ENCODE measurements at places on chromosomes 13 and 19.

- no peak for DNase-seq
These were observed 3.0 kb downstream of the SIGLEC9 start for GRCh38 chr19:51127755-51128154.

DNA sequence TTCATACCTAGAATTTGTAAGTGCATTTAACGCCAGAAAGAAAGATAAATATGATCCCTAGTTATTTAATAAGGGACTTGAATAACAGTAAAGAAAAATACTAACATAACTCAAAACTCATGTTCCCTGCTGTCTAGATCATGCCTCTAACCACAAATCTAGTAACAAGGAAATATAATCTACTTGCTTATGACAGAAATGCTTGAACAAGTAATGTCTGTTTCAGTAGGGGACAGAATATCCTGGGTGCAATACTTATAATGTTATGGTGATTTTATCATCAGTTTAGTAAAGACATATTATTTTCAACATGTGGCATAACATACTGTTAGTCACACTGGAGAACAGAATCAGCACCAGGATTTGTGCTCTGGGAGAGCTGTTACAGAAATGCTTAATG is 861.9 kb upstream of the SLITRK1 start:
- no peak for DNase-seq

- DNase-seq = peak; percentile 27
These were observed 13.5 kb upstream of the KCNN1 start for GRCh38 chr19:17953316-17953801.

DNA sequence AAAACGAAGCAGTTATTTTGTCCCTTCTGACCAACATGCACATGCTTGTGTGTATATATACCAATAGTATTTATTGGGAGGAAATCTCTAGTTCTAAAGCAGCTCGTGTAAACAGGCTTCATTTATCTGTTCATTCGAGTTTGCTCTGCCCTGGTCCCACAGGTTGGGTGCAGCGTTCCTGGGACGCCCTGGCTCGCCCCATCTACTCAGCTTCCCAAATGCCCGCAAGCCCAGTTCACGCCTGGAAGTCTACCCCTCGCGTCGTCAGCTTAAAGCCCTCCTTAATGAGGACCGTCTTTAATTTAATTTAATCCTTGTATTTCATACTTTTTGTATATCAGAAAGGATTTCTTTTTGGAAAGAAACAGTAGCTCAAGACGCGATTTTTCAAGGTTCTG is 604 bp downstream of the THSD1 start:
- DNase-seq = no peak

GRCh38 chr13:25181597-25181996 is 9.5 kb upstream of the AMER2 start:
- DNase-seq = no peak

DNA sequence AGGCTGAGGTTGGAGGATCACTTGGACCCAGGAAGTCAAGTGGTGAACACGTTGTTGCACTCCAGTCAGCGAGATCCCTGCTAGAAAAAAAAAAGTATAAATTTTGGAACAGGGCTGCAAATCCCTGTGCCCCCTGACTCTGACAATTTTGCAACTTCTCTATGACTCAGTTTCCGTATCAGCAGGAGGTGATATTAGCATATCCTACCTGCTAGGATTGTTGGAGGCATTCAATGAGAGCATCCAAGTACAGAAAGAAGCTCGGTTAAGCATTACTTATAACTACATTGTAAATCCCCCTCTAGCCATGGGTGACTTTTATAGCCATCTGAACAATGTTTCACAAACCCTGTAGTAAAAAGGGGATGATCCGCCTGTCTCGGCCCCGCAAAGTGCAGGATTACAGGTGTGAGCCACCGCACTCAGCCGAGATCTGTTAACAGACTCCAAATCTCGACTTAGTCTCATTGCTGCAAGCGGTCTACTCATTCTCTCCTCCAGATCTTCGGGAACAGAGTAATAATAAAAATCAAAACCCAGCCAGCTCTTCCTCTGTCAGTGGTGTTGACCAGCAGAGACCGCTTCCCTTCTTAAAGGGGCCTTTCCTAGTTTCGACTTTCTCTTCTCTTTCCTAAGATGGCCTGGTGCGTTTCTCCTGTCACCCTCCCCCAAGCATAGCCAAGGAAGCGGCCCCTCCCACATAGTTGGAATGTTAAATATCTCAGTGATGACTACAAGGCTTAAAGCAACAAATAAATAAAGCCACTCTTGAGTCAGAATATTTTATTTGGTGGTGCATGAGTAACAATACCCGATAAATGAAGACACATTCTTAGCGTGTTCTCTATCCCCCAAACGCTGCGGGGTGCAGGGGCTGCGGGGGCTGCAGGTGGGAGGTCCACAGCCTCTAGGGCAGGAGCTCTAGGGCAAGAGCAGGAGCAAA is 10.3 kb upstream of the BICRA start:
- peak; percentile 78 for DNase-seq

GRCh38 chr13:107586216-107586615 is 629.1 kb downstream of the LIG4 start:
- no peak for DNase-seq

DNA sequence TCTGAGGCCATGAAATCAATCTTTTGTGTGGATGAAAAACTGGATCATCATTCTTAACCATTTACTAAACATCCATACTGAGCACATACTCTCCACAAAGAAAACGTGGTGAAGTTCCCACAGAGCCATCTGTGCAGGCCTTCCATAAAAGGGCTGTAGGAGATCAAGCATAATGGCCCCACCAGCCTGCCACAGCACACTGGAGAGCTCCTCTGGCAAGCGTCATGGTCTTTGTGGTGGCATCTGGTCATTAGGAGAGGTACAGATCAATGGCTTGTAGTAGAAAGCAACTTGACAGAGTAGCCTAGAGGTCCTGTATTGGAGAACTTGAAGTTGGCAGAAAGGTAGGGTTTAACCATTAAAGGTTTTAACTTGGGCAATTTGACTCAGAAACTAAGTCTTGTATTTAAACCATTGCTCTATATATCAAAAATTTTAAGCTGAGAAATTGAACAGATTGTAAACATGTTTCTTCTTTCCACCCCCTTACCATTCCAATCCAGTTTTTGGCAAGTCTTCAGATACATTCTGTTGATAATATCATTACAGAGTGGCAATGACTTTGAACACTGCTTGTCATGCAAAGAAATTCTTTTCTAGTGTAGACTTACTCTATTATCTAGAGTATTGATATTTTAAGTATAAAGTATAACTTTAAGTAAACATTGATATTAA is 128.3 kb downstream of the LMO7 start:
- DNase-seq = no peak

GRCh38 chr19:42477933-42478332 is 35.2 kb upstream of the CXCL17 start:
- DNase-seq = no peak

DNA sequence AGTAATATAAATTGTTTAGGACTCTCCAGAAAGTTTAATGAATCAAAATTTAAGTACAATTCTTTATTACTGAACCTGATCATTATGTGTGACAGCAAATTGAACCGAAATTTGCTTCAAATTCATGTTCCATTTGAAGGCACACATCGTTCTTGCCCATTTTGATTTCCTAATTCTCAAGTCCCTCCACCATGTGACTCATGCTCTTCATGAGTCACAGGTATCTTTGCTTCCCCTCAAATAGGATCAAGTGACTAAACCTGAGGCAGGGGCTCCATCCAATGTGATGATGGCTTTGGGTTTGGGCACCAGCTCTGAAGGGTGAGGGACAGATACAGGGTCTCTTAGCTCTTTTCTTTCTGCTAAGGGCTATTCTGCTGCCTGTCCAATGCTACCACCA is 86.1 kb downstream of the THSD1 start:
- DNase-seq = no peak

- no peak for DNase-seq
These were observed 2.9 kb downstream of the UBL3 start for GRCh38 chr13:29847501-29847983.

DNA sequence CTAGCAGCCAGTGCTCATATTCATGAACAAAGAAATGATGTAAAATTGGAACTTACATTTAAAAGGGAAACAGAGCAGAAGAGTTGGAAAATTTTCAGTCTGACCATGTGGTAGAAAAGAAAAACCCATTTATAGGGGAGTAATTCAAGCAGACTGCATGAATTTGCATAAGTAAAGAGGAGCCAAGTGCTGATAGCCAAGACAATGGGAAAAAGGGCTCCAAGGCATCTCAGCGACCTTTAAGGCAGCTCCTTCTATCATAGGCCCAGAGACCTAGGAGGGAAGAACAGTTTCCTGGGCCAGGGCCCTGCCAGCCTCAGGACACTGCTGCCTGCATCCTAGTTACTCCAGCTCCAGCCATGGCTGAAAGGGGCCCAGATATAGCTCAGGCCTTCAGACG is 7.5 kb downstream of the DNAJC3 start:
- peak; percentile 55 for DNase-seq

- DNase-seq = no peak
These were observed 56.5 kb downstream of the KCTD12 start for GRCh38 chr13:76829572-76830327.

All from H9 (cell line).